ENCODE measurements at places on chromosomes 5 and 9. TPM values are rescaled to one million over a fixed set of nuclear protein-coding genes. Genes with fewer than 3 reads are reported as not detected.

DNA sequence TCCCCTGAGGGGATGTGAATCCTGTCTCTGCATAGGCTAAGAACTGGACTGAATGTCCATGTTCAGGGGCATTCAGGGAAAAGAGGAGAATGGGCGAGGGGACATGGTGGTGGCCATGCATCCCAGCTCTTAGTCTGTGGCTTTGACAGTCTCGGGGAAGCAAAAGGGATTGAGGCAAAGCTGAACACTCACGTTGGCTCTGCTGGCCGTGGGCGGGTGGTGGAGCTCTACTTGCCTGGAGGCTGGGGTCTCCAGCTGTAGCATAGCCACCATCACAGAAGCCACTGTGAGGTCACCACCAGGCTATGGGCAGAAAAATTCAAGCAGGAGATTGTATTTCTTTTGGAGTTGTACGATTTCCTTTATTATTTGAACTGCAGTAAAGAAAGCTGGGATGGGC is 4.1 kb downstream of the GARIN3 start:
- no peak for DNase-seq

- peak; percentile 24 for DNase-seq
Measured at GRCh38 chr5:45521067-45521466, 175.1 kb downstream of the HCN1 start.

The ADCY2 gene
- not detected for total RNA-seq

DNA sequence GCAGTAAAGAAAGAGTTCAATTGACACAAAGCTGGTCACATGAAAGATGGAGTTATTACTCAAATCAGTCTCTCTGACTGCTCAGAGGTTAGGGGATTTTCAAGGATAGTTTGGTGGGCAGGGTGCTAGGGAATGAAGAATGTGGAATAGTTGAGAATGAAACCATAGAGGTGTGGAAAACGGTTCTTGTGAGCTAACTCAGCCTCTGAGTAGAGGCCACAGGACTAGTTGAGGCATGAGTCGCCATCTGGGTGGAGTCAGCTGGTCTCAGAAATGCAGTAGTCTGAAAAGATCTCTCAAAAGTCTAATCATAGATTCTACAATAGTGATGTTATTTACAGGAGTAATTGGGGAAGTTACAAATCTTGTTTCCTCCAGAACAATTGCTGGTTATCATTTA is 178.9 kb upstream of the SPEF2 start:
- DNase-seq = no peak

The SPINK13 gene
- not detected for total RNA-seq

The PCDHB9 gene
- total RNA-seq = 11.9 TPM

- DNase-seq = no peak
Measured at GRCh38 chr5:65828022-65828896, 98.1 kb upstream of the ERBIN start.

The DMRT2 gene
- total RNA-seq = 0.77 TPM

DNA sequence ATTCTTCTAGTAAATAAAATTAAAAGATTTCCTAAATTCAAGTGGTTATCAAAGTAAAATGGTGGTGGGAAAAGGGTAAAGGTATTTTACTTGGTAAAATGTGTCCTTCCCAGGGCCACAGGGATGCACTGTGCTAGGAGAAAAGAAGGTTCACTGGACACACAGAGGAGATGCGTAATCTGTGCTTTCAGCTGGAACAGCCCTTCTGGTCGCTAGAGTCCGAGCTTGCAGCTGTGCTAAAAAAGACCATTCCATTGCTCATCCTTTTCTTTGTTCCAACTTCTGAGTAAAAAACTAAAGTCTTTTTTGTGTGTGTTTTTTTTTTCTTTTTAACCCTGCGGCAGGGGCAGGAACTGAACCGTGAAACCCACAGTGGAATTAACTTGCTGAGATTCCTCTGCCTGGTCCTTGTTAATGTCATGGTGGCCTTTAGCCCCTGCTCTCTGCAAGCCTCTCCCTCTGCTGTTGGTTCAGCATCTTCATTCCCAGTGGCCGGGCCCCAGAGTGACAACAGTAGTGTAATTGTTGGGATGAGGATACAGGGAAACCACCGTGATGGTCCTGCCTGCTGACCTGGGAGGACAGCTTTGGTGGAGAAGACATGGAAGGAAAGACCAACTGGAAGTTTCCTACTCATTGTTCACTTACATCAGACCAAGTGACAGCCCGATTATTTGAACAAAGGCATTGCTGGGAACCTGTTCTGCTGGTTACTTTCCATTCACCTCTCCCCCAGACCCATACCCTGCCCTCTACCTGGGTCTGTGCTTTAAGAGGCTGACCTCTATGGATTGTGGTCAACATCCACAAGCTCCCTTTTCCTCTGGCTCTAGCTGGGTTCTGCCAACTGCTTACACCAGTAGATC is 31.9 kb upstream of the FSTL4 start:
- DNase-seq = no peak

DNA sequence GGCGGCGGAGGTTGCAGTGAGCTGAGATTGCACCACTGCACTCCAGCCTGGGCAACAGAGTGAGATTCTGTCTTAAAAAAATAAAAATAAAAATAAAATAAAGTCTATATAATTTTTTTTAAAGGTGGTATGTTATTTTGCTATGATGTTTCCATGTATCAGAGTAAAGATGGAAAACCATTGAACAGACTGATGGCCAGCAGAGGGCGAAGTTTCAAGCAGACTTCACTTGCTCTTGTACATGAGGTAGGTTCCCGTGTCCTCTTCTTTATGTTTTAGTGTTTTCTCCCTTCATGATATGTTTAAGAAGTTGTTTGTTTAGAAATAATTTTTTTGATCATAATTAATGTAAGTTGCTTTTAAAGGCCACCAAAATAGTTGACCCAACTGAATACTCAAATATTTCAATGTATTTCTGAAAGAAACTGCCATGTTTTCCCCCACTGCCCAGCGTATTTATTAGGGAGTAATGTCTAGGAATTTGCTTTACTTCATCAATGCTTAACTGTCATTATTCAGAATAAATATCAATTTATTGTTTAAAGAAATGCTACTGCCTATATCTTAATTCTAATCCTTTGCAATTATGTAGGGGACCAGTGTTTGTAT is 146.4 kb downstream of the HACD4 start:
- peak; percentile 12 for DNase-seq

- no peak for DNase-seq
Measured at GRCh38 chr5:1540166-1540565, 16.4 kb upstream of the LPCAT1 start.

DNA sequence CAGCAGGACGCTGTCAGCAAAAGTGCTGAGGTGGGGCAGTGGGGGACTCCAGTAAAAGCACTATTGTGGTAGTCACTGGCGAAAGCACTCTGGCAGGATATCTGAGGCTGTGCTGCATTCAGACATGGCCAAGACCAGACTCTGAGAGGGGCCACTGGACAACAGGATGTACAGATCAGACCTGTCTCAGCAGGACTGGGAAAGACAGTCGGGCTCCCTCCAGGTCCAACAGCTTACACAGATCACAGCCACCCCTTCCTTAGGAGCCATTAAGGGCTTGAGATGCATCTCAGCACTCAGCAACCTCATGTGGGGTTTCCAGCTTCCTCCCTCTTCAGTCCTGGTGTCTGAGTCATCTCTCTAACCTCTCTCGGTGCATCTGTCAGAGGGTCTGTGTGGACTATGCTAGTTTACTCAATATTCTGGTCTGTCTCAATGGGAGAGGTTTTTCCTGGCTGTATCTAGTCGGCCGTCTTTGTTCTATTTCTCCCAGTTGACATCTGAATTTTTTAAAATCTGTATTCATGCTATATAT is 154.5 kb downstream of the CWC27 start:
- DNase-seq = no peak

DNA sequence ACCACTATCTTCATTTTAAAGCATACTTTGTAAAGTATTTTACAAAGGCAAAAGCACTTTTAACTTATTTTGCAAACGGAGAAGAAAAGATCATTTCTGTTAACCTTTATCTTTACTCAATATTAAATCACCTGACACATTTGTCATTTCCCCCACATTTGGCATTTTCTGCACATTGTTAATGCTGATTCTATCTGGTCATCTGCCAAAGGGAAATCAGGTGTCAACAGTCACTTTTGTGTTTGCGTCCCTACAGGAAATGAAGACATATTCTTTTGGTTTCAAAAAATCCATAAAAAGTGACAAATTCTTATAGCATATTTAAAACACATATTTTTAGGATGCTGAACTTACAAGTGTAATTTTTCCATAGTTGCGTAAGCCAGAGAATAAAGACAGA is 191.3 kb upstream of the TMEM161B start:
- no peak for DNase-seq

DNA sequence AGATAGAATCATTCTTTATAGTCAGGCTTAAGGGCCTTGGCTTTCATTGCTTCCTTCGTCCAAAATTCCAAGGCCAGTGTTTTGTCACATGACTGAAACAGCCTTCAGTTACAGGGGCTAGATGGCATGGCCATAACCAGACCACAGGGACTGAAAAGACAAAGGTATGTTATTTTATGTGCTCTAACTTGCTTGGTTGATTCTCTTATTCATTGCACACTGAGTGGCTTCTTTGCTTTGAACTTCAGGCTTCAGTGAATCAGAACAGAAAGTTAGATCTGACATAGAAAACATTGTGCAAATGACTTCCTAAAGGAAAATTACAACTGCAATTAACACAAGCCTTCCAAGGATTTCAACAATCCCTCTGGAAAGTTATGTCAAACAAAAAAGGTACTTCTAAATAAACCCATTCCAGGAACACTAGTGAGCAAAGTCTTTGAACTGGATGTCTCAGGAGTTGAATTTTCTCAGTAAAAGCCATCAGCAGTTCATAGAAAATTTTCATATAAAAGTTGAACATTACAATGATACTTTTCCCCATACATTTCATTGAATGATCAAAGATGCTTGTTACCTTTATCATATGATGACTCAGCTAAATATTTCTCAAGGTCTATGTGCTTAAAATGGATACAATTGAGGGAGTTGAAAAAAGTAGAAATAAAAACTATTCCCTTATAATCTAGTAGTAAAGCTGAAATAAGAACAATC is 355.3 kb downstream of the TMEM232 start:
- DNase-seq = no peak

DNA sequence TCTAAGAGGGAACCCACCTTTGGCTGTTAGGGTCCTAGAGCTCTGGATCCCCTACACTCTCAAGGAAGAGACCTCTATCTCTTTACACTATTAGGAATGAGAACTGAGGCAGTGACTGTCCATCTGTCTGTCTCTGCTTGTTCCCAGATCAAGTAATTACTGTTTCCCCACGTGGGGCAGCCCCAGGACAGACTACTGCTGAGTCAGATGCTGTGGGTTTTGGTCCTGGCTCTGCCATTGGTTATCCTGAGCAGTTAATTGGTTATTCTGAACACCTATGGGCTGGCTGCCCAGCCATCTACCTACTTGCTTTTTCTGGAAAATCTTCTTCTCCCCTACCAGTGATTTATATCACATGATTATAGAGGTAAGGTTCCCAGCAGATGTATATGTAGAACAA is 33.3 kb downstream of the FBXO10 start:
- no peak for DNase-seq

DNA sequence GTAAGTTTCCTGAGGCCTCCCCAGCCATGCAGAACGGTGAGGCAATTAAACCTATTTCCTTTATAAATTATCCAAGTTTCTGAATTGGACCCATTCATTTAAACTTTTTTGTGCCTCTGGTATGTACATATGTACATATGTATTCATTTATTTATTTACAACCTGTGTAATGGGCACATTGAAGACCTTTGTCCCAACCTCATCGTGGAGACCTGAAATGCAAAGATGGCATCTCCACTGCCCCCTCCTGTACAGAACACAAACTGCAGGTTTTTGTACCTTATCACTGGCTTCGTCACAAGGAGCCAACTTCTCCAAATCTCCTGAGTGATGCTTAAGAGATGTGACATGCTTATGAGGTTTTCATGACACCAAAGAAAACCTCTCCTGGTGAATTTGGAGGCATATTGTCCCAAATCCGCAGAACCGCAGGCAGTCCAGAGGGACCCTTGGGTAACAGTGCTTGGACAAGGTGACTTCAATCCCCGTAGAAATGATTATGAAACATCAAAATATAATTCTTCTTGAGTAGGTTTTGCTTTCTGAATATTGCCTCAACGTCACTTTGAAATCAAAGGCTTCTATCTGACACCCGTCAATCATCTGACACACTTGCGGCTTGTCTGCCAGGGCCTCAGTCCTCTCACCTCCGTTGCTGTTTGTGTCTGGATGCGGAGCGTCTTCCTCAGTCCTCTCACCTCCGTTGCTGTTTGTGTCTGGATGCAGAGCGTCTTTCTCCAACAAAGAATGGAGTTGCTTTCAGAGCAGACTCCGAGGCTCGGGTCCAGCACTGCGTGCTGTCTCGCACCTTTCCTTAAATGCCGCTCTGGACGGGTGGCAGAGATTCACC is 135.0 kb upstream of the IRX4 start:
- DNase-seq = no peak

GRCh38 chr9:32384002-32384363 is 460 bp upstream of the ACO1 start:
- no peak for DNase-seq

The SPATA24 gene
- total RNA-seq = 3.4 TPM

DNA sequence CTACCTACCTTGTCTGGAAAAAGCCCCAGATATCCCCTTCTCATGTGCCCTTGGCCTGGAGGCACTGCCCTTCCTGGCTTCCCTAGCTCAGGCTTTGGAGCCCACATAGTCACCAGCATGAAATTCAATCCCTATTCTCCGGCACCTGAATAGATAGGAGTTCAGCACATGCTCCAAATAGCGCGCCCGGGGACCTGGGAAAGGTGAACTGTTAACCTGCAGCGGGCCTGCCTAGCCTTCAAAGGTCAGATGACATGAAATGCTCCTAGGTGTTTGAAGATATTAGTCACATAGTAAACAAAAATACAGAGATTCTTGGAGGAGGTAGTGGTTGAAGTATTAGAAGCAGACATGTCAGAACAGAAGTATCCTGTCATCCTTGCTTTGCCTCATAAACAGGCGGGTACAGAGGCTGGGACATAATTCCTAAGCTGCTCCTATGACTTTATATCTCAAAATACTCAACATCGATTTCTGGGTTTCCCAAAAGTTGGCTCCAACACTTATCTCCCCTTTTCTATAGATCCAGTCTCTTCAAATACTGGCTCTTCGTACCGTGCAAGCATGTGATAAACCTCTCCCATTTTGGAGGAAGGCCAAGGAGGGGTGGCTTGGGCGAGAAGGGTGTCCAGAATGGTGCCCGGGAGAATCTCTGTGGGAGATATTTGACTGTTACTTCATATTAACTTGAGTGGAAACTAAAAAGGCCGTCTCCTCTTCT is 88.0 kb upstream of the ANKH start:
- no peak for DNase-seq

GRCh38 chr9:21415493-21416267 is 6.8 kb downstream of the IFNA8 start:
- no peak for DNase-seq

- no peak for DNase-seq
Measured at GRCh38 chr5:132008961-132009680, 2.3 kb downstream of the ACSL6 start.
